ENCODE measurements at places on chromosomes 16 and 17. TPM values are rescaled to one million over a fixed set of nuclear protein-coding genes. Genes with fewer than 3 reads are reported as not detected.

The HSD17B2 gene
- total RNA-seq: 1.2 TPM

The GAS2L2 gene
- 0.11 TPM for total RNA-seq

The MYH1 gene
- total RNA-seq: not detected

DNA sequence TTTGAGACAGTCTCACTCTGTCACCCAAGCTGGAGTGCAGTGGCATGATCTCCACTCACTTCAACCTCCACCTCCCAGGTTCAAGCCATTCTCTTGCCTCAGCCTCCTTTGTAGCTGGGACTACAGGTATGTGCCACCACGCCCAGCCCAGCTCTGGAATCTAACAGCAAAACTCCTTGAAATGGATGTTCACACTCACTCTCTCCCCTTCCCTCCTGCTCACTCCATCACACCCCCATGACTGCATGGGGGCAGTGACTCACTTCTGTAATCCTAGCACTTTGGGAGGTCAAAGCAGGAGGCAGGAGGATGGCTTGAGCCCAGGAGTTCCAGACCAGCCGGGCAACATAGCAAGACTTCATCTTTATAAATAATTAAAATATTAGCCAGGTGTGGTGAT lies 11.1 kb upstream of the TFAP4 start:
- no peaks in the 10 kb centered on the region for H3K36me3 ChIP-seq
- DNase-seq: no peak
- no peak overlapping the region for H3K4me3 ChIP-seq
- H3K27ac ChIP-seq: no peak overlapping the region
- H3K27me3 ChIP-seq: peaks cover 10% of the 10 kb centered on the region

DNA sequence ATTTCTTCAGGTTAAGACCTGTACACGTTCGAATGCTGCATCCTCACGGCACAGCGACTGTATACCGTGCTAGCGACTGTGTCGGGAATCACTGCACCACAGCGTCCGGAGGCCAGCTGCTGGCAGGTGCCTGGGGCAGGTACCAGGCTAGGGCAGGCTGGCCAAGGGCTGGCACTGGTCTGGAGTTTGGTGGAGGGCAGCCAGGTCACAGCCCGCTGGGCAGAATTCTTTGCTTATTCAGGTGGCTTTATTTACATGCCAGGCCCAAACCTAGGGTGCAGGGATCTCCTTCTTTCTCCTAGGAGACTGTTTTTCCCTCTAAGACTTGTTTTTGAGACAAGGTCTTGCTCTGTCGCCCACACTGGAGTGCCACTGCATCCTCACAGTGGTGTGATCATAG lies 37.9 kb downstream of the COTL1 start:
- no peak overlapping the region for H3K4me3 ChIP-seq
- no peak overlapping the region for H3K27ac ChIP-seq
- no peaks in the 10 kb centered on the region for H3K36me3 ChIP-seq
- H3K4me1 ChIP-seq: peaks cover 16% of the 10 kb centered on the region
- no peak for DNase-seq

DNA sequence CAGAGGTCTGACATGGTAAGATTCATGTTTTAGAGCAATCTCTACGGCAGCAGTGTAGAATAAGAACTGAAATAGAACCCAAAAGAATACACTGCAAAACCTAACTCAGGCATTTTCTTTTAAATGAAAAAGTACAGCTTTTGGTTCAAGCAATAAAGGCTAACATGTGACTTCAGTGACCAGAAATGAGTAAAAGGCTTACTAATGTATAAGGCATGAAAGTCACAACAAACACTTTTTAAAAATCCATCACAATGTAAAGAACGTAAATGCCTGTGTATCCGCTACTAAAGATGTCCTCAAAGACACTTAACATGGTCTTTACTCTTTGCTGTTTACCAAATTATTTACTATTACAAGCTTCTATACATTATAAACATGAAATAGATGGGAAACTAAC lies 16.6 kb downstream of the KIAA0753 start:
- no peak overlapping the region for H3K27ac ChIP-seq
- H3K4me3 ChIP-seq: no peak overlapping the region
- H3K4me1 ChIP-seq: no peaks in the 10 kb centered on the region
- H3K36me3 ChIP-seq: peaks cover 20% of the 10 kb centered on the region
